ENCODE measurements at places on chromosomes 13 and 19.

GRCh38 chr13:99059498-99060075 is 81.7 kb upstream of the DOCK9 start:
- DNase-seq, result no peak

- DNase-seq, result no peak
Measured at GRCh38 chr13:112760435-112760834, 70.6 kb downstream of the ATP11A start.

DNA sequence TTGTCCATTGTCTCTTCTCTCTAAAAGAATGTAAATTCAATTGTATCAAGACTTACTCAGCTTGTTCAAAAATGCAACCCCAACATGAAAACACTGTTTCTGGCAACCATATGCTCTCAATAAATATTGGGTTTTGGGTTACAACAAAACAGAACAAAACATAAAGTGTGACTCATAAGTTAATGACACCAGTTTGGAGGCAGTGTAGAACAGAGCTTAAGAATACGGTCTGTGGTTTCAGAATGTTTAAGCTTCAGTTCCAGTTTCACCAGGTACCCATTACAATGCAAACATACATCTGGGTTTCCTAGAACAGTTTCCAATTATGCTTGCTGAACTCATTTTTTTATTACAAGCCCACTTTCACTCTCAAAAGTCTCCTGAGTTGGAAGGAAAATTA is 285.8 kb upstream of the PCDH9 start:
- no peak for DNase-seq

- no peak for DNase-seq
Measured at GRCh38 chr13:73598020-73598712, 536.0 kb downstream of the KLF12 start.

DNA sequence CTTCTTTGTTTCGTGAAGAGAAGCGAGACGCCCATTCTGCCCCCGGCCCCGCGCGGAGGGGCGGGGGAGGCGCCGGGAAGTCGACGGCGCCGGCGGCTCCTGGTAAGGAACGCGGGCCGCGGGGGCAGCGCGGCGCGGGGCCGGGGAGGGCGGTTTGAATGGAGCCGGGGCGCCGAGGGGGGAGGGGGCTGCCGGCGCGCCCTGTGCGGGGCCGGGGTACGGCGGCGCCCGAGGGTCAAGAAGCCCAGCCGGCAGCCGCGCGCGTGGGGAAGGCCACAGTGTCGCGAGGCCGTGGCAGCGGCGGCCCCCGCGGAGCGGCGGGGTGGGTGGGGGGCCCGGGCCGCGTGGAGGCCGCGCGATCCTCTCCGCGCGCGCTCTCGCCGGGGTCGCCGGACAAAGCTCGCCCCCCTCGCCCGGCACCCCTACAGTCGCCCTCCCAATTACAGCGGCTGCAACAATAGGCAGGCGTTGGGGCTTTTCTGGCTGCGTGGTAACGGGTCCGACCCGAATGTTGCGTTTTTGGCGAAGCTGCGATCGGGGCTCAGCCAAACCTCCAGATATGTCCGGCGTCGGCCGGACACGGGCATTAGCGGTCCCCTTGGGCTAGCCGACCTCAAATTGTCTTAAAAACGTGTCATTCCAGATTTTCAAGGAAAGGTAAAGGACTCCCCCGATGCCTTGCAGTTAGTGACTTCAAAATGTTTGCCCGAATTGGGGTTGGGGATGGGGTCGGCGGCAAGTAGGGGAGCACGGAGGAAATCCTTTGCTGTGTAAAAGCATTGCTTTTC is 437 bp downstream of the SMARCA4 start:
- peak; percentile 53 for DNase-seq

DNA sequence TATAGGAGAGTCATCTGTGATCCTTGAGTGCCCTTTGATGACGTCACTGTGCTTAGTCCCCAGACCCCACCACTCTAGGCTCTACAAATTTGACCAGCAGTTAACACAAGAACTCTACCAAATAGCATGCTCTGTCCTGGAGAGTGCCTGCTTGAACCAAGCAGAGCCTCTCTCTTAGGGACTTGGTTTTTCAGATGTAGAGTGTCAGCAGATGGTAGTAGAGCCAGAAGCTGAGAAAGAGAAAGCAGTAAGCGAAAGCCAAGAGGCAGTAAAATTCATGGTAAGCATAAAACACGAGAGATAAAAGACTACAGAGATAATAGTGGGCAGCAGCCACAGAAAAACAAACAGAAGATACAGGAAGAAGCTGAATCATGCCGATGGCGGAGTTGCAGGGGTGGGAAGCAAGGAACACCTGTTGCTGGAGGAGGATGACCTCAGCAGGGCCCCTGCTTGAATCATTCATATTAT is 193.3 kb downstream of the SLC7A1 start:
- DNase-seq, result no peak

DNA sequence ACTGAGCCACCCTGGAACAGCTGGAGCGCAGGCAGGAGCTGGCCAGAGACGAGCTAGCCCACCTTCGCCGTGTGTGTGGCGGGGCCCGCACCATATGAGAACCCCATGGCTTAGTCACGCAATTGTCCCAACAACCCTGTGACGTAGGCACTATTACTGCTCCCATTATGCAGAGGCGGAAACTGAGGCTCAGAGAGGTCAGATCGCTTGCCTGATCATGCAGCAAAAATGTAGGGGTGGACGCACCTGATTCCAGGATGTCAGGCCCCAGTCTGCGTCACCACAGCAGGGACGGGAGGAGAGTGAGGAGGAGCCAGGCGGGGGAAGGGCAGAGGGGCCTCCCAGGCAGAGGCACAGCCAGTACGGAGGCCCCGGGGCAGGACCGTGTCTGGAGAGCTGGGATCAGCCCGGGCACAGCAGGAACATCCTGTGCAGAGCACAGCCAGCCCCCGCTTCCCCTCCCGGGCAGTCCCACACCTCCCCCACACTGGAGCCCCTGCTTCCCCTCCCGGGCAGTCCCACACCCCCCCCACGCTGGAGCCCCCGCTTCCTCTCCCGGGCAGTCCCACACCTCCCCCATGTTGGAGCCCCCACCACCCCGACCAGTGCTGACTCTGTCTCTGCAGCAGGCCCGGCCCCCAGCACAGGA is 16.7 kb downstream of the PIP5K1C start:
- DNase-seq, result no peak

GRCh38 chr13:20658451-20659040 is 45.0 kb upstream of the IL17D start:
- no peak for DNase-seq

- no peak for DNase-seq
Measured at GRCh38 chr13:102617697-102618350, 21.0 kb downstream of the TPP2 start.

- DNase-seq, result no peak
Measured at GRCh38 chr13:38381890-38382289, 32.2 kb downstream of the UFM1 start.

GRCh38 chr19:43755256-43755801 is 567 bp upstream of the SMG9 start:
- DNase-seq, result peak; percentile 87

- DNase-seq, result no peak
Measured at GRCh38 chr13:32116210-32116609, 84.6 kb downstream of the FRY start.

GRCh38 chr19:27774827-27775226 is 1438.1 kb downstream of the UQCRFS1 start:
- DNase-seq, result no peak

GRCh38 chr13:82116422-82116989 is 1765.8 kb downstream of the SLITRK1 start:
- DNase-seq, result no peak

GRCh38 chr19:33301144-33301899 is 1.0 kb downstream of the CEBPA start:
- DNase-seq, result no peak

- DNase-seq, result peak; percentile 43
Measured at GRCh38 chr19:57559008-57559403, 657 bp downstream of the ZNF550 start.
